RWPE2 (cell line): ENCODE measurements at places on chromosomes 1 and 21.
A peak's percentile ranks its signal among the peaks of the same experiment; 100 is the strongest.

GRCh38 chr21:46215436-46216131 is 13.0 kb downstream of the LSS start:
- peak; percentile 66 for DNase-seq

DNA sequence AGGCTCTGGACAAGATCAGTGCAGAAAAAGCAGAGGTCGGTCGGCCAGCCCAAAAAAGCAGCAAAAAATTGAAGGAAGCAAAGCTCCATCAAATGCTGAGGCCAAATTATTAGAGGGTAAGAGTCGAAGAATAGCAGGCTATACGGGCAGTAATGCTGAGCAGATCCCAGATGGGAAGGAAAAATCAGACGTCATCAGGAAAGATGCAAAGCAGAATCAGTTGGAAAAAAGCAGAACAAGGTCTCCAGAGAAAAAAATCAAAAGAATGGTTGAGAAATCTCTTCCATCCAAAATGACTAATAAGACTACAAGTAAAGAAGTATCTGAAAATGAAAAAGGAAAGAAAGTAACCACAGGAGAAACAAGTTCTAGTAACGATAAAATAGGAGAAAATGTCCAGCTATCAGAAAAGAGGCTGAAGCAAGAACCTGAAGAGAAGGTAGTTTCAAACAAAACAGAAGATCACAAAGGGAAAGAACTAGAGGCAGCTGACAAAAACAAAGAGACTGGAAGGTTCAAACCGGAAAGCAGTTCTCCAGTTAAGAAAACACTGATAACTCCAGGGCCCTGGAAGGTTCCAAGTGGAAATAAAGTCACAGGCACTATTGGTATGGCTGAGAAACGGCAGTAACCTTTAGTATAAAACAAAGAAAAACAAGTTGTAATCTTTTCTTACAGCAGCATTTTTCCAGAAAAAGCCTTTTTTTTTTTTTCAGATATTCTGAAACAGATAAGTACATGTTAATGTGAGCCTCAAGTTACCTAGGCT is 75.7 kb downstream of the PHTF1 start:
- no peak for DNase-seq

DNA sequence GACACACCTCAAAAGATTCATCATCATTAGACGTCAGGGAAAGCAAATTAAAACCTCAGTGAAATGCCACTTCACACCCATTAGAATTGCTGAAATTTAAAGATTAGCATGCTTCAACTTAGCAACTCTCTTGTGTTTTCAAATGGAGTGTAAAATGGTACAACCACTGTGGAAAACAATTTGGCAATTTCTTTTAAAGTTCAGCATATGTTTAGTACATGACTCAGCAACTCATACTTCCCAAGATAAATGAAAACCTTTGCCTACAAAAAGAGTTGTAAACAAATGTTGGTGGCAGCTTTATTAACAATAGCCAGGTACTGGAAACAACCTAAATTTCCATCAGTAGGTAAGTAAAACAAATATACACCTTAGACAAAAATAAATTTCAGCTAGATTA is 42.7 kb downstream of the ST3GAL3 start:
- no peak for DNase-seq

DNA sequence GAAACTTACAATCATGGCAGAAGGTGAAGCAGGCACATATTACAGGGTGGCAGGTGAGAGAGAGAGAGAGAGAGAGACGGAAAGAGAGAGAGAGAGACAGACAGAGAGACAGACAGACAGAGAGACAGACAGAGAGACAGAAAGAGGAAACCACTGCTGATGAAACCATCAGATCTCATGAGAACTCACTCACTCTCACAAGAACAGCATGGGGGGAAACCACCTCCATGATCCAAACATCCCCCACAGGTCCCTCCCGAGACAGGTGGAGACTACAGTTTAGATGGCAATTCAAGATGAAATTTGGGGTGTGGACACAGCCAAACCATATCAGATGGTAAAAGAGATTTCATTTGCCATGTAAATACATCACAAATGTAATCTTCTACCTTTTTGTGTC is 708.1 kb downstream of the MRPL39 start:
- no peak for DNase-seq

GRCh38 chr1:9671377-9672140 is 20.0 kb downstream of the PIK3CD start:
- DNase-seq = no peak

GRCh38 chr1:189510827-189511226 is 966.8 kb downstream of the BRINP3 start:
- no peak for DNase-seq

DNA sequence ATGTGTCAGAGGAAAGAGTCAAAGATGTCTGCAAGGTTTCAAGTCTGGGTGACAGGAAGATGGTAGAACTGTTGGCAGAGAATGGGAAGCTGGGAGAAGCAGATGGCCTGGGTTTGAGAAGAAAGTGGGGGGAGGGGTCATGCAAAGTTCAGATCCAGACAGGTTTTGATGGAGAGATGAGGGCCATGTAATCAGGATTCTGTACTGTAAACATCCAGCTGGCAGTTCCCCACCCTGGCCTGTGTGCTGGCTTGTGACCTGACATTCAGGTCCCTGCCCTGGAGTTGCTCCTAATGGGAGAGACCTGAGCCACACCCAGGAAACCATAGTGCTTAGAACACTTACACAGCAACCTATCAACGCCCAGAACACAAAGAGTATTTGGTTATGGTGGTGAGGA is 15.6 kb upstream of the ETV3 start:
- DNase-seq = no peak

DNA sequence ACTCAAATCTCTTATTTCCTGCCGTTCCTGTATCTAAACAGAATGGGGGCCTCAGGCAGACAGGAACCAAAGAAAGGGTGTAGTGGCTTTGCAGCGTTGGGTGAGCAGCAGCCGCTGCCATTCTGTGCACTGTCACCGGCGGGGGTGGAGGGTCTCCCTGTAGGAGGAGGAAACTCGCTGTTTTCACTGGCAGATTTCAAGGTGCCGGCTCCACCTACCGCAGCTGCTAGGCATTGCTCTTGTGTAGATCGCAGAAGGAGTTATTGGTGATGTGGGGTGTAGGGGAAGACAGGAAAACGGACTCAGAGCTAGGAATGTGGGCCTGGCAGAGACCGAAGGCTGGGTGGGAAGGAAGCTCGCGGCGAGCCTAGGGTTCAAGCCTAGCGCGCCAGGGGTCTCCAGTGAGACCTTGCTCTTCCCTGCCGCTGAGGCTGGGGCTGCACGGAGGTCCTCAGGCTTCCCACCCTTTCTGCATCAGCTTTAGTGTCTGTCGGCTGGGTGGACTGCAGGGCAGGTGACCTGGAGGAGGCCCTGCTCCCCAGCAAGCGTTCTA is 20.8 kb downstream of the ATP5PO start:
- no peak for DNase-seq

DNA sequence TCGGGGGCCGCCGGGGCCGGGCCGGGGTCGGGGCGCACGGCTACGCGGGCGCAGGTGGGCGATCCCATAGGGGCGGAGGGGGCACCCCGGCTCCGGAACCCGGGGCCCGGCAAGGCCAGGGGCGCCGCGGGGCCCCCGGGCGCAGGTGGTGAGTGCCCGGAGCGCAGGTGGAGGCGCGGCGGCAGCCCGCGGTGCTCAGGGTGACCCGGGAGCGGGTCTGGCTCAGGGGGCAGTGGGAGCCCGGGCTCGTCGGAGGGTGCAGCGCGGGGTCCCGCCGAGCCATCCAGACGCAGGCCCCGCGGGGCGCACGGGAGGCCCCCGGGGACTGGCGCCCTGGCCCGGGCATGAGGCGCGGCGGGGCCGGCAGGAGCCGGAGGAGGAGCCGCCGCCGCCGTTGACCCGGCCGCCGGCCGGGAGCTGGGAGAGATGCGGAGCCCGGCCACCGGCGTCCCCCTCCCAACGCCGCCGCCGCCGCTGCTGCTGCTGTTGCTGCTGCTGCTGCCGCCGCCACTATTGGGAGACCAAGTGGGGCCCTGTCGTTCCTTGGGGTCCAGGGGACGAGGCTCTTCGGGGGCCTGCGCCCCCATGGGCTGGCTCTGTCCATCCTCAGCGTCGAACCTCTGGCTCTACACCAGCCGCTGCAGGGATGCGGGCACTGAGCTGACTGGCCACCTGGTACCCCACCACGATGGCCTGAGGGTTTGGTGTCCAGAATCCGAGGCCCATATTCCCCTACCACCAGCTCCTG is 489 bp downstream of the CELSR2 start:
- no peak for DNase-seq

DNA sequence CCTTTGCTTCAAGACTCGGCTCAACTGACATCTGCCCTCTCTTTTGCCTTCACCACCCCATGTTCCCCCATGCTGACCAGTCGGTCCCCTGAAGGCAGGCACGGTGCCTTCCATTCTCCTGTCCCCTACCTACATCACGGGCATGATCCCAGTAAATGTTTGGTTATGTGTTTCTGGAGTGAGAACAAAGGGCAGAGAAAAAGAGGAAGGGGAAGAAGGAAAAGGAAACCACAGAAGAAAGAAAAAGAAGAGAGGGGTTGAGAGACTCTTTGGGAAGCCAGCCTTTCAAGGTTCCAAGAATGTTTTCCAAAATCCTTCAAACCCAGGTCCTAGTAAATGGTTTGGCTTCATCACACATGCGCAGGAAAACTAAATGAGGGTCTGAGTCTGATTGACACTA is 84.9 kb downstream of the CDC7 start:
- DNase-seq = no peak

DNA sequence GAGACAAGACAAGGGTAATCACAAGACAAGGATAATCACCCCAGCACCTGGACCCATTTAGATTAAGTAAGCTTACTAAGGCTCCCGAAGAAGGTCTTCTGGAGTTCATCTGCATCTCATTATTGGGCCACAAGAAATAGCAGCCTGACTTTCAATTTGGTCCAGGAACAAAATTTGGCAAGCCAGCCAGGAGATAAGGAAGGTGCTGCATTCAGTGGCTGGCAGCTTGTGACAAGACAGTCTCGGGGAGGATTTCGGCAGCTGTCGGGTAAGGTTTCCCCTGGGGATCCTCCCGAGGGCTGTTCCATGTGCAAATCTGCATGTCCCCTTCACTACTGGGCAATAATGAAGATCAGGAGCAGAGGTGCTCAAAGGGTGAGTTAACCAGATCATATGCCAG is 195.2 kb downstream of the FCRL5 start:
- no peak for DNase-seq

DNA sequence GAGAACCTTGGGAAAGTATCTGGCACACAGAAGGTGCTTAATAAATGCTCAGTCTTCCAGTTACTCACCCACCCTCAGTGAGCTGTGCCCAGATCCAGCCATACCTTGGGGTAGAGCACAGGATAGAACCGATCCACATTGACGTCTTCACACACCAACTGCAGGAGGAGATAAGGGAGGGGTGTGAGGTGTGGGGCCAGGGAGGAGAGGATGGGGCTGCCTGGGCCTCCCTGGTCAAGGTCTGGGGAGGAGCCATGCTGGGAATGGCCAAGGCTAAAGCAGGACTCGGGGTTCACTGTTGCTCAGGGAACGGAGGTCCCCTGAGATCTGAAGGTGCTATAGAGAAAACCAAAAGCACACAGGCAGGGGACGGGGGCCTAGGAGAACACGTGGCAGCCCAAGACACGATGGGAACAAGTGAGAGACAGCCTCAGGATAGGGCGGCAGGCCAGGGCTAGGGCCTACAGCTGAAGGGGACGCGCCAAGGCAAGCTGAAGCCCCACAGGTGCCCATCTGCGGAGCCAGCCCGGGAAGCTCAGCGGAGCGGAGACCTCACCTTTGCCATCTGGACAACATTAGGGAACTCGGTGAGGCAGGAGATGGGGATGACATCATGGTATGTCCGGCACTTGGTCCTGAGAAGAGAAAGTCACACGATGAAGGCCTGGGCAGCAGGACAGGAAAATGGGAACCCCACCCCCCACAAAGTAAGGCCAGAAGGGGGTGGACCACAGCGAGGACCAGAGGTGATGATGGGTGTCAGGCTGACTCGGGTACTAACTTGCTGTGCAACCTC is 55.9 kb downstream of the RAP1GAP start:
- no peak for DNase-seq

DNA sequence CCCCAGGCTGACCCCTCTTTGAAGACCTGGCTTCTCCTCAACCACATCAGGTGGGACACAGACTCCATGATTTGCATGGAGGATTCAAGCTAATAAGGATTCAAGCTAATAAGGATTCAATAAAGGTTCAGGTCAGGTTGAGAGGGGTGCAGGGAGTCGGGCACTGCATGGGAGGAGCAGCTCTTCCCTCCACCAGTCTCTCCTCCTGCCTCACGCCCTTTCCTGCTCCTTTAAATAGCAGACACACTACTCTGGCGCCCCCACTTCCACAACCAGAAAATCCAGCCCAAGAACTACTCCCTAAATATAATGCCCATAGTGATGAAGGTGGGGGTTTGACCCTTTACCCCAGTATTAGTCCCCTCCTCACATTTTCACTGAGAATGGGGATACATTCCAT is 7.1 kb downstream of the MEX3A start:
- DNase-seq = no peak

- DNase-seq = no peak
Observed at GRCh38 chr1:115873184-115873583, 32.3 kb upstream of the NHLH2 start.

GRCh38 chr21:33641352-33642026 is at the start of gene CRYZL1:
Gene CRYZL1, minus strand, starts transcription at chr21:33641741. Its CDS starts 10,190 bp downstream, at chr21:33631551.
- DNase-seq = peak; percentile 100

DNA sequence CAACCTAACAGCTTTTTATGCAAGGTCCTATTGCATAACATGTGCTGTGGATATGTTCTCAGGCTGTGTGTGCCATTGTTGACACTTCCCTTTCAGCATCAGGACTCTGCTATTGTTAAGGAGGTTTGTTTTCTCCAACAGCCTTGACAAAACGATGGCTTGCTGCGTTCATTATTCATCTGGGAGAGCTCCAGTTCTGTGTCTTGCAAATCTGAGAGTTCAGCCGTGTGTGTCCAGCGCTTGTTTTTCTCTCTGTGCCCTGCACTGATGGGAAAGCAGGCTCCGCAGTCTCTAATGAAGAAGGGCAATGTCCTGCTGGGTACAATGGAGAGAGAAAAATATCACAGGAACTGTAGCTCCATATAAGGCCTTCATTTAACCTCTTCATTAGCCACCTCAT is 63.7 kb downstream of the CLDN17 start:
- no peak for DNase-seq

DNA sequence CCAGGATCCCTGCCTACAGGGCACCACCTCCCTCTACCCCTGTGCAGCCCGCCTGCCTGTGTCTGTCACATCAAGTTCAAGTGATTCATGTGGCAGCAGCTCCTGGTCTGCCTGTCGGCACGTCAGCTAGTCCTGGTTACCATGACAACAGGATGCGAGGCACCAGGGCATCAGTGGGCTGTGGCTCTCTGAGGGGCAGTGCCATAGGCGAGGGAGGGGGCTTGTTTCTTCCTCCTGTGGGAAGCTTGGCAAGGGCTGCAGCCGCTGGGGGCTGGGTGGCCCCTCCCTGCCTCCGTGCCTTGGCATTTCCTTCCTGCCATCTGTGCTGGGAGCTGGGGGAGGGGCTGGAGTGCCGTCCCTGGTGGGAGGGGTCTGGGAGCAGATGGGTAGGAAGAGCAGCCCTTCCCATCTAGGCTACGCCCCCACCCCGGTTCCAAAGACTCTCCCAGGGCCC is 43.1 kb downstream of the FOXO6 start:
- DNase-seq = no peak
